ENCODE measurements at places on chromosomes 1 and 21. TPM values are rescaled to one million over a fixed set of nuclear protein-coding genes. Genes with fewer than 3 reads are reported as not detected.

Gene LEPR
- polyA plus RNA-seq = 0.60 TPM

DNA sequence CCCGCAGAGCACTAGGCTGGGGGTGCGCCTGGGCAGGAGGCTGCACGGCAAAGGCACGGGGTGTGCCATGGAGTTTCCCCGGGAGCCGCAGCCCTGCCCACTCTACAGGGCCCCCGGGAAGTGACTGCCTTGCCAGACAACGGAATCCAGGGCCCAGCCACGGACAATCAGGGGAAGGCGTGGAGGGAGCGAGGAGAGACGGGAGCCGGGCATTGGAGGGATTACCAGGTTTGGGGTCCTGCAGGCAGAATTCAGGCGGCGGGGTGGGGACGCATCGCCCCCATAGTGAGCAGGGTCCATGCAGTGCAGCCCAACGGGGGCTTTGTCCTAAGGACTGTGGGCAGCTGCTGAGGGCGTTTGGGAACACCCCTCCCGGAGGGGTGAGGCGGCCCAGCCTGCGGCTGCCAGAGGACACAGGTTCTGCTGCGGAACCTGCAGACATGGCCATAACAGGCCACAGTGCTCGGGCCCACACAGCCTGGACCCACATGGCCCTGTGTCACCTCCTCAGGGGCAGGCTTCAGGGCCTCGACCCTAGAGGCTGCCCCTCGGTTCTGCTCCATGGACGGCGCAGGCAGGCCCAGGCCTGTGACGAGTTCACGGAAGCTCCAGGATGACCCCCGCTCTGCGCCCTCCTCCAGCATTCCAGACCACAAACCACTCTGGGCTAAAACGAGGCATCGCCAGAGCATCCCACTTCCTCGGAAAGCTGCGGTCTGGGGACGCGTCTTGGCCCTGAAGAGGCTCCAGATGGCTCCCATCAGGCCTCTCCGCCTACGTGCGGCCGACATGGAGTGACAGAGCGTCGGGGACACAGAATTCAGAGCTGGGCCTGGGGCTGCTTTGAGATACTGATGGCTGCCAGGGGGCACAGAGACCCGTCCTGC, 54.5 kb downstream of the COL6A1 start:
- DNase-seq = peak; percentile 89

DNA sequence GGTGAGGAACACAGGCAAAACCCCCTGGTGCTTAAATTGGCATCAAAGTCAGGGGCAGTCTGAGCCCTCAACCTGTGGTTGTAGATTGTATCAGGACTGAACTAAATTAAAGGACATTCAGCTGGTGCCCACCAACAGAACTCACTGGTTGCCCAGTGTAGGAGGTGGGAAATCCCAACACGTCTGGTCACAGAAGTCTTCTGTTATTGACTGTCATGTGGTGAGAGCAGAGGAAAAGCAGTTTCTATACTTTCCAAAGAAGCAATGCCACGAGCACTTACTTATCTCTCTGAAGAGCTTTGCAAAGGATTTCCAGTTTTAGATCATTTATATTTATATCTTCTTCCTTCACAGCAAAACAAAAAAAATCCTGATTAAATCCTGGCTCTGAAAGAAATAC, 15.0 kb upstream of the ACTA1 start:
- DNase-seq = no peak

Gene SPRR2E
- 1.8 TPM for polyA plus RNA-seq

Gene OR10Z1
- polyA plus RNA-seq = not detected

Gene NGF
- polyA plus RNA-seq = not detected

- no peak for DNase-seq
These were observed 513.8 kb upstream of the ZP4 start for GRCh38 chr1:238404481-238404880.

- no peak for DNase-seq
These were observed 4.9 kb upstream of the MIIP start for GRCh38 chr1:12014141-12014991.

Gene COL6A1
- 28.2 TPM for polyA plus RNA-seq

DNA sequence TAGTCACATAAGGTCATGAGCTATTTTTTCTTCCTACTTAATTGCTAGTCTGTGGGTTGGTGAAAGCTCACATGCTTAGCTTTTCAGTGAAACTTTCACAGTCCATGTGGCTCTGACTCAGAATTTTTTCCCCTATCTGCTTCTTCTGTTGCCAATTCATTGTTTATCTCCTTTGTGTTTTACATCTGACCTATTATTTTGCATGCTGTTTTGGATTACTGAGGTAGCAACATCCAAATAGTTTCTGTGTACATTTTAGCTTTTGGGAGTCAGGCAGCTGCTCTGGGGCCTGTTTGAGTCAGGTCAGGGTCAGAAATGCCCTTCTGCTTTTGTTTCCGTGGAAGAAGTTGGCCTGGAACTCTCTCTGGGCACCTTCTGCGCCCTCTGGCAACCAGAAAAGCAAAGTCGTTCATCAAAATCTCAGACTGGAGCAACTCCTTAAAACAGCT, 40.0 kb downstream of the ROR1 start:
- DNase-seq = no peak

Gene PPM1J
- 2.5 TPM for polyA plus RNA-seq

DNA sequence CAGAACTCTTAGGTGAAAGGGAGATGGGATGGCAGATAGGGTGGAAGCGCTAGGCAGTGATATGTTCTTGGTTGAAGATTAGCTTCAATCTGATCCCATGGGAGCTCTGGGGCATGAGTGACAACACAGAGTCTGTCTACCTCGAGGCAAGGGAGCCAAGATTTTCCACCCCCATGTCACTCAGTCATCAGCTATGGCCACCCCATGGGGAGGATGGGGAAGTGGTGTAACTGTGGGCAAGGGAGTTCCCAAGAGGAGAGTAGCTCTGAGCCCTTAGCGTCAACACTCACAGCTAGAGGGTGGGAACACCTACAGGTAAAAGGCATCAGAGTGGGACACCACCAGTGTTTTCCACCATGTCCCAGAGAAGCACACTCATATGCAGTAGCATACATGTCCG, 30.3 kb upstream of the C1QA start:
- DNase-seq = no peak

- no peak for DNase-seq
These were observed 276.3 kb upstream of the GREM2 start for GRCh38 chr1:240888039-240888786.

DNA sequence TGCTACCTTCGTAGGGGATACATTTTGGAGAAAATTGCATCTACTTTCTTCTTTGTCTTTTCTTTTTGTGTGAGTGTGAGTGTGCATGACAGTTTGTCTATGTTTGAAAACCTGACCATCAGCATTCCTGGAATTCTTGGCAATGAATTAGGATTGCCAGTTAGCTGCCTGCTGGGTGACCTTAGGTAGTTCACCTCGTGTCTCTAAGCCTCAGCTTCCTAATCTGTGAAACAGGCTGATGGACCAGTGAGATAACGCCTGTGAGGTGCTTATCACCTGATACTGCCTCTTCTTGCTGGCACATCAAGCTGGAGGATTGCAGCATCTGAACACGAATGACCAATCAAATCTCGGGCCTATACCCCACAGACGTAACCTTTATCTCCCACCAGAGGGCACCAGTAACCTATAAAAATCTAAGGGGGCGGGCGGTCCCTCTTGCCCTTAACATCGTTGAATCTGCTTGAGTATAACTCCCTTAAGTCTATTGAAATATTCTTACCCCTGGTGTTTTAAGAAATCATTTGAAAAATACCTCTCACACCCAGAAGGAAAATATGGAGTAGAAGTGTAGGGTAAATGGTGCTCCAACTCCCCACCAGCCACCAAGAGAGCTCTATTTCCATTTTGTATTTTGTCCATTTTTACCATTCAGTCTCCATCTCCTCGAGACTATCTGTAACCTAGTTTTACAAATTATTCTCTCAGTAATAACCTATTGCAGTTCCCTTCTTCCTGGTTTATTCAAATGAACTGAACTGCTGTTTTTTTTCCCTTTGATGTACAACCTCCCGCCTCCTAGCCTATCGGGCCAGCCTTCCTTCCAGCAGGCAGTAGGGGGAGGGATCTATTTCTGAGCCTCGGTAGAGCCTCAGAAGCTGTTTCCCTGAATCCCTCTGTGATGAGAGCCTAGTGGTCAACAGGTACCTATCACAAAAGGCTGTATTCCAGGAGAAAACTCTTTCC, 49.7 kb downstream of the MDM4 start:
- peak; percentile 79 for DNase-seq

GRCh38 chr1:228647523-228648444, 87.5 kb upstream of the RHOU start:
- peak; percentile 68 for DNase-seq

GRCh38 chr21:46194374-46195334, 10.4 kb upstream of the SPATC1L start:
- peak; percentile 58 for DNase-seq

DNA sequence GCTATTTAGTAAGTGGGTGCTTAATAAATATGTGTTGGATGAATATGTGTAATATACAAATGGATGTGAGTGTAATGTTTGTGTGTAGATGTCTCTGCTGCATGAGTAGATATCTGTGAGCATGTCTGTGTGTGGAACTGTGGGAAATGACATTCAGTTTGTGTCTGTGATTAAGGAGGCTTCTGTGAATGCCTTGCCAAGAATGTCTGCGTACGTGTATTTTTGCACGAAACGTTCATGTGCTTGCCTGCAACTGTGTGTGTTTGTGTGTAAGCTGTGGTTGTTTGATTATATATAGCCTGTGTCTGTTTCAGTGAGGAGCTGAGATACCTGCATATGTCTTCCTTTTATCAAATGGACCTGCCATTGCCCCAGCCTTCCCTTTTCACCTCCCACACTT, 13.8 kb downstream of the DMBX1 start:
- DNase-seq = no peak

GRCh38 chr1:55792870-55793269, 577.7 kb upstream of the USP24 start:
- no peak for DNase-seq

Gene WNT9A
- polyA plus RNA-seq = 2.8 TPM

DNA sequence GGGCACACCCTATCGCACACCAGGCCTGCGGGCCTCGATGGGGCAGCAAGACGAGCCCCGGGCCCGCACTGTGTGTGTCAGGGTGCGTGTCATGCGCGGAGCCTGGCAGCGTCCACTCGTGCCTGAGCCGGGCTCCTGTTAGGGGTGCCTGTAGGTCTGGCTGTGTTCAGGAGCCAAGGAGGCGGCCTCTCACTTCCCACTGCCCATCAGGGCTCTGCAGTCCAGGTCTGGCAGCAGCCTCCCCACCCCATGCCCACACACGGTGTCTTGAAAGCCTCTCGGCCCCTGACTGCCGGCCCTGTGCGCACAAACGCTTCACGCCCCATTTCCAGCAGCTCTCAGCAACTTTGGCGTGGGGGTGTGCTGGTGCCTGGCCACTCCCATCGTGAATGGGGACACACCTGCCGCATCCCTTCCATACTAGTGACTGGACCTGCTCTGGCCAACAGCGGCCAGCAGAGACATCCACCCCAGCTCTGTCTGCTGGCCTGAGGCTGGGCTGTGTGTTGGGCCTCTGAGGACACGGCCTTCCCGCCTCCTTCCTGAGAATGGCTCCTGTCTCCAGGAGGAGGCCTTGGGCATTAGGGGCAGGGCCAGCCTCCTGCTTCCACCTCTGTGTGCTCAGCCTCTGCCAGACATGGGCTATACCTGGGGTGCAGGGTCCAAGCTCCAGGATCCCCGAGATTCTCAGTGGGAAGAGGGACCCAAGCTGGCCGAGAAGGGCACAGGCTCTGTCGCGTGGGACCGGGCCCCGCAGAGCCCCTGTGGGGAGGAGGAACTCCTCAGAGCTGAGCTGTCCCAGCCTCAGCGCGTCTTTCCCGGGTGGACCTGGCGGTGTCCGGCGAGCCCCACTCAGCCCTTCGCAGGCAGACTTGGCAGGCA, 41.8 kb upstream of the ACTRT2 start:
- peak; percentile 59 for DNase-seq

GRCh38 chr1:237105826-237106225, 63.8 kb downstream of the RYR2 start:
- DNase-seq = no peak

DNA sequence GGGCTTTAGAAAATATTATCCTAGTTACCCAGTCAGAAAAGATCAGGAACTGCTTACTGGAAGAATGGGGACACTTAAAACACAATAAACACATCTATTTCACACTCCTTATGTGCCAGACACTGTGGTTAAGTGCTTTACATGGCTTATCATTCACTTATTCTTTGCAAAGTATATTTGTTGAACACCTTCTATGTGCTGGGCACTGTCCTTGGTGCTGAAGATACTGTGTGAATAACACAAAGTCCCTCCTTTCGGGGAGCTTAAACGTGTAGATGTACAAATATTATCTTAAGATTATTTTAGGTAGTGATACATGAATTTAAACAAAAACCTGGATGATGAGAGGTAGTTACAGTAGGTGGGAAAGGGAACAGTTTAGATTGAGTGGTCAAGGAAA, 169.3 kb downstream of the ST6GALNAC5 start:
- DNase-seq = no peak

Gene LRRC71
- polyA plus RNA-seq = 0.07 TPM

- no peak for DNase-seq
These were observed 1.0 kb upstream of the ARID1A start for GRCh38 chr1:26694638-26695355.

- DNase-seq = no peak
These were observed 997 bp upstream of the SIM2 start for GRCh38 chr21:36697851-36698384.

GRCh38 chr1:54968551-54968950, 11.9 kb upstream of the TMEM61 start:
- no peak for DNase-seq

DNA sequence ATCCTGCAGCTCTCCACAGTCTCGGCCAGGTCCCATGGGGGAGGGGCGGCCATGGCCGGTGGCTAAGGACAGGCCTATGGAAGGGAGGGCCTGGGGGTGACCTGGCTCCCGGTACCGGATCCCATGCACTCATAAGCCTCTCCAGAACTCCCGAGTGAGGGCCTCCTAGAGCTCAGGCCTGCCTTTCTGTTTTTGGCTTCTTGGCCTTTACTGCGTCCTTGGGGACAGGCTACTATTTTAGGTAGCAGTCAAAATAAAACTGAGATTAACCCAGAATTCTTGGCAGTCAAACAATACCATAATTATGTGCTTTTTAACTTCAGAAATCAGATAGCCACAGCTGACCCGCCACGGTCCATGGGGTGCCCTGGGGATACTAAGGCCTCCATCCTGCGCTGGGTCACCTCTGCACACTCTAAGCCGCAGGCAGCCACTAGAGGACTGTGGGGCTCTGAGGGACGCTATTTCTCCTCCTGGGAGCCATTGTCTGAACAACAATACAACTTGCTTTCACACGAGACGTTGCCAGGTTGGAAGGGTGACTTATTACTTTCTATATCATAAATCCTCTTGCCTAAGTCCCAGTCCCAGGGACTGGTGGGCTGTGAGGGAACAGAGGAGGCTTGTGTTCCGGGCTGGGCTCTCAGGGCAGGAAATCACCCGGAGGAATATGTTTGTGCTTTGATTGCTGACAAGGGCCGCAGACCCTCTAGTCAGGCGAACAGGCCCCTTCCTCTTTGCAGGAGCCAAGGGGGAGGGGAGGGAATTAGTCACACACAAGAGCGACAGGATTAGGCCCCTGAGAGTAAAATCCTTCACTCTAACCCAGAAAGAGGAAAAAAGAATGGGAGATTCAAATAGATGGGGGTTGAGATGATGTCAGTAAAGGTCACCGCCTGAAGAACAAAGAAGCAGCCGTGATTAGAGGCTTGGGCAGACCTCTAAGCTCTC, 40.7 kb upstream of the BCAR3 start:
- DNase-seq = no peak
